ENCODE measurements at places on chromosomes 7 and 10.

DNA sequence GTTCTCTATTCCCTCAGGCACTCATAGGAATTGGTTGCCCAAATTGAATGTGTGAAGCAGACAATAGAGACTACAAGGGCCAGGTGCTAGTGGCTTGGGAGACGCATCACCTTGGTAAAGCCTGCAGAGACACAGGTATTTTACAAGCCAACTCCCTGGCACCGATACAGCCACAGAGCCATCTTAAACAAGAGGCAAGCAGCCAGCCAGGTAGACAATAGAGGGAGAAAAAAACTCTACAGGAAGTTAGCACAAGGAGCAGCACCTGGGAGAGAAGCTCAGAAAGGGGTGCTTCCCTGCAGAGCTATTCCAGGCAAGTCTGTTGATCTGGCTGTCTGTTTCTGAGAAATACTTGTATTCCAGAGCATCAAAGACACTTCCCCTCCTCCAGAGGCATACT lies 43.0 kb upstream of the CDK1 start:
- no peak overlapping the region for H3K4me3 ChIP-seq
- H3K4me1 ChIP-seq: peaks cover 15% of the 10 kb centered on the region
- no peak for DNase-seq
- H3K27me3 ChIP-seq: peaks cover 11% of the 10 kb centered on the region
- H3K36me3 ChIP-seq: no peaks in the 10 kb centered on the region
- H3K27ac ChIP-seq: no peak overlapping the region

DNA sequence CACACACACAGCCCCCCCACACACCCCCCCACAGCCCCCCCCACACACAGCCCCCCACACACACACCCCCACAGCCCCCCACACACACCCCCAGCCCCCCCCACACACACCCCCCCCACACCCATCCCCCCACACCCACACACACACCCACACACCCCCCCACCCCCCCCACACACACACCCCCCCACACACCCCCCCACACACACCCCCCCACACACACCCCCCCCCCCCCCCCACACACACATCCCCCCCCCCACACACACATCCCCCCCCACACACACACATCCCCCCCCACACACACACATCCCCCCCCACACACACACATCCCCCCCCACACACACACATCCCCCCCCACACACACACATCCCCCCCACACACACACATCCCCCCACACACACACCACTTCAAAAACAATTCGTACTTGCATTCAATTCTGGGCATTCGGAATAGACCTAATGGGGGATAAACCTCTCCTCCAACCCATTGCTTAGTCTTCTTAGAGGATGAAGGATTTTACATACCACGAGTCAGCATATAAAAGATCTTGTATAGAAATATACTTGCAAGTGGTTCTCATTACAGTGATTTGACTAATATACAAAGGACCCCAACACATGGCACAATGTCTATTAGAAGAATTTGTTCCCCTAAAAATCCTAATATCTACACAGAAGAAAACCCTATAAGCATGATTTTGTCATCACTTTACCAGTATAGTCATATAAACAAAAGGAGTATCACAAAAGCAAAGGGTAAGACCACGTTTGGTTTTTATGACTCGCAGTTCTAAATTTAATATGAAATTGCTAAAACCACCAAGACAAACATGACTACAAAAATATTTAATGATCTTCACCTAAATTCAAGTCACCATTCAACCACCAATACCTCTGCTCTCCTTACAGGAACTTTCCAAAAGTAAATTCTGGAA lies 80.9 kb downstream of the DIP2C start:
- no peak overlapping the region for H3K4me3 ChIP-seq
- peaks cover 8% of the 10 kb centered on the region for H3K27me3 ChIP-seq
- DNase-seq: no peak

DNA sequence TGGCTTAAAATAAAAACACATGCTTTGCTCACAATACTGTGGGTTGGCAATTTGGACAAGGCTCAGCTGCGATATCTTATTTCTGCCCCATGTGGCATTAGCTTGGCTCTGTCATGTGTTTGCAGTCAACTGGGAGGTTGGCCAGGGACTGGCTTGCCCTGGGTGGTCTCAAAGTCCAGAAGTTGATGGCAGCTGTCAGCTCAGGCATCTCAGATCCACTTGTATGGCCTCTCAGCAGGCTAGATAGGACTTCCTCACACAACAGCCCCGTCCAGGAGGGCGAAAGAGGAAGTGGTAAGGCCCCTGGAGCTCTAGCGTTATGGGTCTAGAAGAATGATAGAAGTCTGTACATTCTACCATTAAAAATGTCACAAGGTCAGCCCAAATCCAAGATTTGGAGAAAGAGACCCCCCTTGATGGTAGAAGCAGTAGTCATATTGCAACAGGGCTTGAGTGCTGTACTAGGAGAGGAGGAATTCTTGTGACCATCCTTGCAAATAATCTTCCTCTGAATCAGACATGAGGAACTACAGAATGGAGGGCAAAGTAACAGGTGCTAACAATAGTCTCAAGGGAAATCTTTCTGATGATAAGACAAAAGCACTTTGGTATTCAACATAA lies 166.2 kb downstream of the FAM107B start:
- DNase-seq: no peak
- peak overlapping the region; percentile 79 for H3K27ac ChIP-seq
- peaks cover 13% of the 10 kb centered on the region for H3K36me3 ChIP-seq
- no peak overlapping the region for H3K4me3 ChIP-seq

- no peaks in the 10 kb centered on the region for H3K36me3 ChIP-seq
- peaks cover 7% of the 10 kb centered on the region for H3K4me1 ChIP-seq
- H3K4me3 ChIP-seq: no peak overlapping the region
- peak; percentile 74 for DNase-seq
- no peaks in the 10 kb centered on the region for H3K27me3 ChIP-seq
- no peak overlapping the region for H3K27ac ChIP-seq
Measured at GRCh38 chr10:84177541-84178141, 4.0 kb downstream of the GPR15LG start.

GRCh38 chr10:98482096-98482495 lies 35.4 kb upstream of the HPS1 start:
- no peak for DNase-seq
- no peak overlapping the region for H3K27ac ChIP-seq
- H3K4me1 ChIP-seq: peaks cover 15% of the 10 kb centered on the region
- H3K27me3 ChIP-seq: peaks cover 2% of the 10 kb centered on the region
- H3K4me3 ChIP-seq: no peak overlapping the region
- H3K36me3 ChIP-seq: peaks cover 5% of the 10 kb centered on the region

GRCh38 chr10:129658376-129659072 lies 191.5 kb downstream of the MGMT start:
- H3K36me3 ChIP-seq: no peaks in the 10 kb centered on the region
- DNase-seq: no peak

DNA sequence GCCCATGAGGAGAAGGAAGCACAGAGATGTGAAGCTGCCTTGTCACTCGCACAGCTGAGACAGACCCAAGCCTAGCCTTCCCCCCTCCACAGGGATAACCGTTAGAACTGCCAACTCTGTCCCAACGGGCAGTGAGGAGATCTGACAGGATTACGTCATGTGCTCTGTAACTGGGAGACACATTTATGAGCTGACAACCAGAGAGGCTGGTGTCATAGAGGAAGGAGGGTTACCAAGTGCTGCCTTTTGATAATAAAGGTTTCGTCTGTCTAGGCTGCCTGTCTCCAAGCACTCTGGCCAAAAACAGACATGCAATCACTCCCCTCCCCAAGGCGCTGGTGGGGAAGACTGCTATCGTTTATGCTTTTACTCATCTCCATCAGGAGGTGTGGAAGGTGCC lies 165.9 kb downstream of the PLXNA4 start:
- H3K4me3 ChIP-seq: no peak overlapping the region
- H3K36me3 ChIP-seq: no peaks in the 10 kb centered on the region
- H3K4me1 ChIP-seq: peaks cover 12% of the 10 kb centered on the region
- no peaks in the 10 kb centered on the region for H3K27me3 ChIP-seq
- H3K27ac ChIP-seq: peak overlapping the region; percentile 37
- DNase-seq: no peak
